AG08395 (cell line): ENCODE measurements at places on chromosomes 1 and 21.

GRCh38 chr1:246343251-246343650 lies 163.8 kb downstream of the SMYD3 start:
- no peak for DNase-seq

DNA sequence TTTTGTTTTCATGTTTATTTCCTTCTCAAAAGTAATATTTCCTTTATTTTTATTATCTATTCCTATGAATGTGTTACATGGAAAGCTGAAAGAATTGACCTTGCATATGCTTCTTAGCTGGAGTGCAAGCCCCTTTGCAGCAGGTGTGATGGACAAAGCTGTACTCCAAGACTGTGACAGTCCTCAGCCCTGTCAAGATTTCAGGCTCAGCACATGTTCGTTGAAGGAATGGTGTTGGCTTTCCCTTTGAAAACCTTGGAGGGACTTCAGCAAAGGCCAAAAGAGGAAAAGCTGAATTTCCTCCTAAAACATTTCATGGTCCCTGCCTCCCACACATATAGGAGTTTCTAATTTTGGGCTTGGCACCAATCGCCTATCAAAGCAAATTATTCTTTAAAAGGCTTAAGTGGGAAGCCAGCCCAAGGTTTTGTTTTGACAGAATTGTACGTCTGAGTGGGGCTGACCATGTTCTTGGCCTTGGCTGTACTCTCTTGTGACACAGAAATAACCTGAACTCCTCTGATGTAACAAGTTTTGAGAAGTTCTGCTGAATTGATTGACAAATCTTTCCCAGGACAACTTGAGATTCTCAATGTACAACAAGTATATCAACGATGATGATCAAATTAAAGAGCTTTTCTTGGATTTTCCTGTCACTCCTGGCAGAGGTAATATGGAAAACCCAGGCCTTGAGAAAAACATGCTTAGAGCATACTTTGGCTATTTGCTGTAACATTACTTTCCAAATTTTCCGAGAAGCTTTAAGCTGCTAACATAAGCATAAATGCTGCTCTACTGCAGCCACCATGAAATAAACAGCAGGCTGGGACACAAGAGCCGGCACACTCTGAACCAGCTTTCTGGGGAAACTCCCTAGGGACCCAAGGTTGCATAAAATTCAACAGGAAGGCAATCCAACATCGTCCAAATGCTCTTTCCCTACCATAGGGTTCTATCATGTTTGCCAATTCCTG lies 135.7 kb upstream of the ZNF648 start:
- DNase-seq, result no peak

GRCh38 chr1:36096500-36097432 lies 8.1 kb downstream of the ADPRS start:
- DNase-seq, result no peak

GRCh38 chr21:42248783-42249597 lies 30.1 kb downstream of the ABCG1 start:
- no peak for DNase-seq

DNA sequence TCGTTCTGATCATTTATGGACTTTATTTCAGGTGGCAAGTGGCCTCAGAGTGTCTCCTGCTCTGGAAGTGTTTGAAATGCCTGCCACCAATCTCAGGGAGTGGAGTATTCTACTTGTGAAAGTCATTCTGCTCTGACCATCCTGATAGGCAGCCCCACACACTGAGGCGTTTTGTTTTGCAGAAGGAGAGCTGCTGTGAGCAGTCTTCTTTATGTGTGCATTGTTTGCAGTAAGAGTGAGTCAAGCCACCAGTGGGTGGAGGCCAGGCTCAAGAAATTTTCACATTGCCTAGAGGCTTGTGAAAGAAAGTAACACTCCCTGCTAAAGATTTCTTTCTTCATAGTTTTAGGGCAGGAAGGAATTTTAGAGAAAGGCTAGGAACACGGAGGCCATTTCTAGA lies 204.4 kb downstream of the SLC35F3 start:
- no peak for DNase-seq

GRCh38 chr1:114126261-114127095 lies 27.2 kb downstream of the SYT6 start:
- DNase-seq, result no peak

DNA sequence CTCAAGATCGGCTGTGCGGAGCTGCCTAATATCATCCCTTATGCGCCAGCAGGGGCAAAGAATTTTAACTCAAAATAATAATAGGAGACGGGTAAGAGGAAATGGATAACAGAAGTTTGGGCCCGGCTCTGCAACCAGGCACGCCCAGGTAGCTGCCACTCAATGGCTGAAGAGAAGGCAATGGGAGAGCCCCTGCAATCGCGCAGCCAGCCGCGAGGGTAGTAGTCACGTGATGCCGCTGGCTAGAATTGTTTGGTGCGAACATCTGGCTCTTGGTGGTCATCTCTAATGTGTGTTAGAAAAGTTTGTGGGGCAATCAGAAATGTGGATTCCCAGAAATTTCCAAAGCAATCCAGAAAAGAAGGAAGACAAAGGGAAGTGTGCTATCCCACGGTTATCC lies 12.3 kb downstream of the BARHL2 start:
- no peak for DNase-seq

DNA sequence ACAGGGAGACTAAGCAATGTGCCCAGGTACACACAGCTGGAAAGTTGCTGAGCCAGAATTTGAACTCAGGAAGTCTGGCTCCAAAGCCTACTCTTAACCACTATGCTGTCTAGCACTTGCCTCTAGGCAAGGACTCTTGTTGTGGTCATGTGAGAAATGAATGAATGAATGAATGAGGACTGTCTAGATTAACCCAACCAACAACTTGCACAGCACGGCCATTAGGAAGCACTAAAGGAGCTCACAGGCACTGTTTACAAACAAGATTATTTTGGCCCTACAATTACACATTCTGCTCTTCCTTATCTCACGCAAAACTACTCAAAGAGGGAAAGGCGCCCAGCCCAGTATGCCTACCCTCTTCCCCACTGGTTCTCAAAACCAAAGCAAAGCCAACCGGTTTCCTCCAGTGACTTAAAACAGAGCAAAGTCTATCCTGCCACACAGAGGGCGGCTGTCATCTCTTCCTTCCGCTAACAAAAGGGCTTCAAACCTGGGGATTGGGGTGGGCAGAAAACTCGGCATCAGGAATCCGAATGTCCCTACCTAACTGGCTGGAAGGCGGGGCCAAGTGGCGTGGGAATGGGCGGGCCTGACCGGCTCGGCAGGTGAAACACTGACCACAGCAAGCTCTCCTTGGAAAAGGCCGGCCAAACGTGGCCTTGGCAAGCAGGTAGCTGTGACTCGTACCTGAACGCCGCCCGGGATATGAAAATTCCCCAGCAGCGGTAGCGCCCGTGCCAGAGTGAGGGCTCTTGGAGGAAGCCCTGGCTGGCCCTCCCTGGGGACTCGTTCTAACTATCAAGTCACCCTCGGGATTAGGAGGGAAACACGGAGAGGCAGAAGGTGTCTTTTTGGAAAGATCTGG lies 948 bp downstream of the STK40 start:
- DNase-seq, result no peak

GRCh38 chr1:19974822-19975416 lies 4.5 kb downstream of the PLA2G2A start:
- DNase-seq, result peak; percentile 91

GRCh38 chr1:119745034-119745433 lies 23.7 kb downstream of the HMGCS2 start:
- DNase-seq, result no peak

GRCh38 chr1:219576931-219577730 lies 35.8 kb downstream of the ZC3H11B start:
- DNase-seq, result no peak

DNA sequence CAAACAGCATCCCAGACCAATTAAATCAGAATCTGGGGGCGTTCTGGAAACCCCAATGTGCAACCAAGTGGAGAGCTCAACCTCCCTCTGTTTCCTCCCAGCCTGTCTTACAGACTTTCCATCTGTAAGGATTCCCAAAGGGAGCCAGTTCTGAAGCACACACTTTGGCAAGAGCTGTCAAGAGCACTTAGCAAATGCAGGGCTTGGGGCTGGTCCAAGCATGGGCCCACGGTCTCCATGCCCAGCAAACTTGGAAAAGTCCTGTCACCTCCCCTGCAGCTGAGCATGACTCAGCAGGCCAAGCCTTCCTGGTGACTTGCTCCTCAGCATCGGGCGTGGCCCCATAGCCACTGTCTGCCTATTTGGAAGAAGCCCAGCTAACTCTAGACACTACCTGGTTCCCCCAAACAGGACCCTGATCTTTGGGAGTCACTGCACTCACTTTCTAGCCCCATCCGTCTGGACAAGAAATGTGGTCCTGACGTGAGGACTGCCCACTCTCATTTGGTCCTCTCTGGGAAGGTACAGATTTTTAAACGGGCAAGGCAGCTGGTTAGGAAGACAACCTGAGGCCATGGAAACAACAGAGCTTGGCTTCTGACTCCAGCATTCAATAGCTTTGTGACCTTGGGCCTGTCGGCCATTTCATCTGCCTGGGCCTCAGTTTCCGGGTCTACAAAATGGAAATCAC lies 16.9 kb downstream of the SLC2A1 start:
- DNase-seq, result peak; percentile 96

- no peak for DNase-seq
These were observed 9.0 kb downstream of the ADORA1 start for GRCh38 chr1:203136409-203137042.

DNA sequence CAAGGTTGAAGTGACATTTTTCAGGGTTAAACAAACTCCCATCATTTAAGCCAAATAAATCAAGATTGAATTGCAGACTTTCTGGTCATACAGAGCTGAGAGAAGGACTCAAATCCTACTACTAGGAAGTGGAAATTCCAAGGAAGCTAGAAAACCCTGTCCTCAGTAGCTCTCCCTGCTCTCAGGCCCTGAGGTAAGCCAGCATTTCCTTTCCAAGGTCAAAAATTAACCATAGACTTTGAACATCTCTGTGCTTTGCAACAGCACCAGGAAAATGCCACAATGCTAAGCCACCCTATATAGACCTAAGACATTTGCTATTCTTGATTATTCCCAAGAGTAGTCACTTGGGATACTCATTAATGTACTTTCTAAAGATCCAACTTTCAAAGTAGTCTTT lies 45.1 kb downstream of the LUZP1 start:
- no peak for DNase-seq

- DNase-seq, result no peak
These were observed 9.2 kb downstream of the PTBP2 start for GRCh38 chr1:96730574-96731298.
